ENCODE measurements at places on chromosomes 3 and 15.
A peak's percentile ranks its signal among the peaks of the same experiment; 100 is the strongest.

DNA sequence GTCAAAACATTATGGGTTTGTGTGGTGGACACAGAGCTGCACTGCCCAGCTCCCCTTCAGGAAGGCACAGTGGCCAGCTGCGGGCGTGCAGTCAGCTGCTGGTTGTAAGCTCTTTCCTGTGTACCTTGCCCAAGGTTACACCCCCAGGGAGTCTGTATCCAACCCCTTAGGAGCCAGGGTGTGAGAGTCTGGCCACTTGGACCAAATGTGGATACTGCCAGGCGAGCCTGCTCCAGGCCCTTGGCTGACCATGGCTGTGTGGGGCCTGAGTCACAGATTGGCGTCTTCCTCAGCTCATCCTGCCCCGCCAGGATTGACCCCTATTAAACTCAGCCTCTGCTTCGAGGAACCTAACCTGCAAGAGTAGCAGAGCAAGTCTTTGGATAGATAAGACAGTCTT, 56.9 kb downstream of the ABHD5 start:
- no peak for DNase-seq

DNA sequence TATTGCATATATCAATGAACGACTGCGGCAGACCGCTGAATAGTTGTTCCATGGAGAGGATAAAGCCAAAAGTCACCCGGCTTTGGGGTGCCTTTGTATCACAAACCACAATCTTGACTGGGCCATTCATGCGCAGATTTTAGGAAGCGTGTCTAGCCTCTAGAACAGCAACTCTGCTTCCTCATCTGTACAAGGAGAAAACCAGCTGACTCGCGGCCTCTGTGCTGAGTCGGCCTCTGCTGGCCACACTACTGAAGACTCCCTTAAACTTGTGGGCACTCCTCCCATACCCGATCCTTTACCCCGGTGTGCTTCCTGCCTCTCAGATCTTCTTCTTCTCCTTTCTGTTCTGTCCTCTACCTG, 872 bp downstream of the DLEC1 start:
- DNase-seq, result no peak

- DNase-seq, result no peak
Observed at GRCh38 chr15:81084716-81085115, 49.4 kb upstream of the CFAP161 start.

GRCh38 chr3:140416666-140417065, 261.2 kb upstream of the TRIM42 start:
- no peak for DNase-seq

DNA sequence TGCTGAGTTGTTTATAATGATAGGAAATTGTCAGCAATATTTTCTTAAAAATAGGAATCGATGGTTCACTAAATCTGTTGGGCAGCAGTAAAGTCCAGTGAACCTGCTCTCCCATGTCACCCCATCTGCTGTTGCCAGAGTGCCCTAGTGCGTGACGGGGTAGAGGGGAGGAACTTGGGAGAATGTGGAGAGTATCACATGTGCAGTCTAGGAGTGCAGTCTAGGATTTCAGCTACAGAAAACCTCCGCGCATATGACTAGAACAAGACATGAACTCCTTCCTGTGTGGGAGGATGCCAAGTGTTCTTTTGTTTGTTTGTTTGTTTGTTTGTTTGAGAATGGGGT, 74.6 kb upstream of the ACAD9 start:
- peak; percentile 82 for DNase-seq

DNA sequence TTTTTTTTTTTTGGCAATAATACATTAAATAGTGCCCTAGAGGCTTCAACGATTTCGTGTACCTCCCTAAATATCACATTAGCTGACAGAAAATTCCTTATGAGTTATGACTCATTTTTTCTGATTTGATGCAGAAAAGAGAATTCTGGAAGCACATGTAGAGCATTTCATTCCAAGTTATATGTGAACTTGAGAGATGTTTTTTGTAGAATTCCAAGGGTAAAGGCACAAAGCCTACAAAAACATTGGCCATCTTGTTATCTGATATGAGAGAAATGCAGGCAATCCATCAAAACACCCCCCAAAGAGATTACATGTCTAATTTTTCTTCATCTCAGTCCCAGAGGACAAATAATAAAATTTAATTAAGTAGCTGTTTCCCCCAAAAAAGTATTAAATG, 6.7 kb upstream of the PFN2 start:
- no peak for DNase-seq

DNA sequence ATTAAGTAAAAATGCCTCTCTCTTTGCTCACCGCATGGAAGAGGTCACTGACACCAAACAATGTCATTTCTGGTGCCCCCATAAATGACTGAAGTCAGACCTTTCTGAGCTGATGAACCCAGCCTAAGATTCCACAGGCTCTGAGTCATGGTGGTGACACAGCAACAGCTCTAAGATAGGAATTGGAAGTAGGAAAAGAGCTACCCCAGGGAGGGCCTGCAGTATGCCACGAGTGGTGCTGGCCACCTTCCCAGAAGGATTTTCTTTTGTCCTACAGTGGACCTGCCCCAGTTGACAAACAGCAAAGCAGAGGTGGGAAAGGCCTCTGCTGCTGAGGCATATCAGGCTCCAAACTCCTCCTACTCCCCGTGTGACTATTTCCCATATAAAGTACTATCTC, 208.1 kb downstream of the MINAR1 start:
- no peak for DNase-seq

- no peak for DNase-seq
Observed at GRCh38 chr3:38127611-38128302, 9.2 kb downstream of the ACAA1 start.

DNA sequence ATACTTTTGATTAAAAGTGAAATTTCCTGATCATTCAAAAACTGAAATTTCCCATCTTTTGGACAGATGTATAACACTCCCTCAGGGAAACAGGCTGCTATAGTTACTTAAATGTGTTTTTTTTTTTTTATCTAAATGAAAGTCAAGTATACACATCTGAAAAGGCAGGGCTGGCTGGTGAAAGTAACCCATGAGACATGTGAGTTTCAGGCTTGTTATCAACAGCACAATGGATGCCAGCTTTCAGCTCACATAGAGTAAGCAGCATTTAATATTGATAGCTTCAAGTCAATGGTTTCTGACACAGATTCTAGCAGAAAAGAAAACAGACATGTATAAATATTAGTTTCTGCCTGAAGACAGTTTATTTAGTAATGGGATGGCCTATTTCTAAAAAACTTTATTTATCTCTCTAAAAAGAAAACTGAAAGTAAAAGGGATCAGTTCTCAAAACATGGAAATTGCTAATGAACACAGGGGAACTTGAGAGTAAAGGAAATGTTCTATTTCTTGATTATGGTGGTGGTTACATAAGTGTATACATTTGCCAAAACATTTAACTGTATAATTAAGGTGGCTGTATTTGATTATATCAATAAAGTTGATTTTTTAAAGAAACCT, 89.7 kb upstream of the CMC1 start:
- DNase-seq, result no peak

GRCh38 chr3:61771976-61772375, 210.6 kb downstream of the PTPRG start:
- no peak for DNase-seq

GRCh38 chr3:41007399-41007798, 191.9 kb upstream of the CTNNB1 start:
- no peak for DNase-seq

GRCh38 chr3:25904206-25904605, 114.3 kb downstream of the OXSM start:
- DNase-seq, result no peak

DNA sequence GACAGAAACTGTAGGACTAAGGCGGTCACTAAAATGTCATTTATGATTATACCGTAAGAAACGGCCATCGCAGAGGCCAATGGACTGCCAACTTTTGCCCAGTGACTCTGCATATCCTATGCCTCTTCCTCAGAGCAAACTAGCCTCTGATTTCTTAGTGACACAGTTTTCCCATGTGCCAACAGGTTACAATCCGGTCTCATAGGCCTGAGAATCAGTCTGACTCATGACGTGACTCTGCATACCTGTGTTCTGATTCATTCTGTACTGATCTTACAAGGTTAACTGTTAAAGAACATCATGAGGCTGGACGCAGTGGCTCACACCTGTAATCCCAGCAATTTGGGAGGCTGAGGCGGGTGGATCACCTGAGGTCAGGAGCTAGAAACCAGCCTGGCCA, 17.8 kb downstream of the RUBCN start:
- DNase-seq, result no peak

- no peak for DNase-seq
Observed at GRCh38 chr3:44114142-44114541, 127.5 kb upstream of the TOPAZ1 start.

DNA sequence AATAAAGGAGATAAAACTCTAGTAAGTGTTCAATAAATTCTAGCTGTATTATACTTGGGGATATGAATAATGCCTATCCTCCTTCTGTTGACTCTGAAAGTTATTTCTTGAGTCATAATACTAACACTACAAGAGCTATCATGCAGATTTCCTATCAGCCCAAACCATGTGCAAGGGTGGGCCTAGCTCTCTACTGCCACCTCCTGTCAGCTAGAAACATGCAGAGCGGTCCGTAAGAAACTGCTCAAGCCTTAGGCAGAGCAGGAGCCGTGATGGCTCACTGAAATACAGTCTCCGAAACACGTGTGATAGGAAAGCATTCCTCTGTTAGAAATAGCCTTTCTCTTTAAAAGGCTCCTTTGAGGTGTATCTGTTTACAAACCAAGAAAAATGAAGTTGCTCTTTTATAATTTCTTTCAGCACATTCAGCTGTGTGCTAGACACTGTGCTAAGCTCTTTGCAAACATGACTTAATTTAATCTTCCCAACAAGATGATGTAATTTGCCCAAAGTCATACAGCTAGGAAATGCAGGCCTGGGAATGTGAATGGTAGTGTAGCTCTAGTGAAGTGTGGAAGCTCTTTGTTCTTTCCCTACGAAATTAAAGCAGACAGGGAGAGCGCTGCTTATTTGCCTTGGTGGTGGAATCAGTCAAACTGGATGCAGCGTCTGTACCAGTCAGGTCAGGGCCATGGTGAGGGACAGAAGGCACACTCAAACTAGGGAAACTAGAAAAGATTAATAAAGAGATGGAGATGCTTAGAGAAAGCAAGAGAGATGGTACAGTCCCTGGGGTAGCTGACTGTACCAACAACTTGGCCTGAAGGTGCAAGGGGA, 43.1 kb downstream of the MTHFS start:
- DNase-seq, result peak; percentile 67

- no peak for DNase-seq
Observed at GRCh38 chr3:45546716-45547701, 47.5 kb upstream of the LIMD1 start.

GRCh38 chr3:123939706-123940105, 21.3 kb downstream of the CCDC14 start:
- DNase-seq, result no peak

DNA sequence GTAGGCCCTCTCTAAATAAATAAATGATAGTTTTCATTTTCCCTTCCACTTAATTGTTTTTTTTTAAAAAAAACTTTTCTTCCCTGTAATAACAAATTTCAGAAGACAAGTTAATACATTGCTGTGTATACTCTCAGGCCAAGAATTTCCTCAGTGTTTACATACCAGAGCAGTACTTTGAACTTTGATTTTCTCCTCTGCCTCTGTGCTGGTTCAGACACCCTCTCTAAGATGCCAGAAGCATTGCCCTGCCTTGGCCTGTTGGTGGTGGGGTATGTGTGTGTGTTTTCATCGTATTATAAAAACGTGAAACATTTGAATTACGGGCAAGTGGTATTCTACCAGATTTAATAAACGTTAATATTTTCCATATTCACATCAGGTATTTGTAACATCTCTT, 70.1 kb downstream of the SMAD3 start:
- DNase-seq, result no peak

- DNase-seq, result no peak
Observed at GRCh38 chr15:25544076-25544475, 105.3 kb upstream of the UBE3A start.

DNA sequence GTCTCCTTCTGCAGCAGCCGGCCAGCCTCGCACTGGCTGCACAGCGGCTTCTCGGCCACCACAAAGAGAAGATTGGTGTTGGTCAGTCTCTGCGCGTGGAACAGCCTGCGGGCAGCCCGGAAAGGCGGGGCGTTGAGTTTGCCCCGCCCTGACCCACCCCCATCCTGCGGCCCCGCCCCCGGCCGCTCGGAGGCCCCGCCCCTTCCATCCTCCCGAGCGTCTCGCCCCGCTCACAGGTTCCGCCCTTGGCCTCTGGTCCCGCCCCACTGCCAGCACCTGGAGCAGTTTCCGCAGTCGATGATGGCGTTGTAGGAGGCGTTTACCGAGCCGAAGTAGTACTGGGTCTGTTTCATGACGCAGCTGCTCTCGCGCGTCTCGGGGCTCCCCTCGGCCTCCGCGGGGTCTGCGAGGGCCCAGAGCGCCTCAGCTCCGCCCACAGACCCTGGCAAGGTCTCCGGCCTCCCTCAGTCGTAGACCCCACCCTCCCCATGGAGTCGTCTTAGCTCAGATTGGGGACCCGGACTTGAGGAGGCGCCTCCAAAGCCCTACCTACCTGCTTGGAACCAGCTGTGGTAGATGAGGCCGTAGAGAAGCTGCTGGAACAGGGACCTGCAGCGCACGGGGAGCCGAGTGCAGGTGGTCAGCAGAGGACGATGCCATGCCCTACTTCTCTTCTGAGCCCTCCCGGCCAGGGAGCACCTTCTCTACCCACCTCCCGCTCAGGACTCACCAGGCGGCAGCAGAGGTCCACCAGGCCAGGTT, 5.9 kb upstream of the TMEM115 start:
- no peak for DNase-seq

- DNase-seq, result no peak
Observed at GRCh38 chr3:87227835-87228144, 681 bp downstream of the CHMP2B start.

GRCh38 chr3:190746531-190746930, 116.0 kb downstream of the GMNC start:
- DNase-seq, result no peak

DNA sequence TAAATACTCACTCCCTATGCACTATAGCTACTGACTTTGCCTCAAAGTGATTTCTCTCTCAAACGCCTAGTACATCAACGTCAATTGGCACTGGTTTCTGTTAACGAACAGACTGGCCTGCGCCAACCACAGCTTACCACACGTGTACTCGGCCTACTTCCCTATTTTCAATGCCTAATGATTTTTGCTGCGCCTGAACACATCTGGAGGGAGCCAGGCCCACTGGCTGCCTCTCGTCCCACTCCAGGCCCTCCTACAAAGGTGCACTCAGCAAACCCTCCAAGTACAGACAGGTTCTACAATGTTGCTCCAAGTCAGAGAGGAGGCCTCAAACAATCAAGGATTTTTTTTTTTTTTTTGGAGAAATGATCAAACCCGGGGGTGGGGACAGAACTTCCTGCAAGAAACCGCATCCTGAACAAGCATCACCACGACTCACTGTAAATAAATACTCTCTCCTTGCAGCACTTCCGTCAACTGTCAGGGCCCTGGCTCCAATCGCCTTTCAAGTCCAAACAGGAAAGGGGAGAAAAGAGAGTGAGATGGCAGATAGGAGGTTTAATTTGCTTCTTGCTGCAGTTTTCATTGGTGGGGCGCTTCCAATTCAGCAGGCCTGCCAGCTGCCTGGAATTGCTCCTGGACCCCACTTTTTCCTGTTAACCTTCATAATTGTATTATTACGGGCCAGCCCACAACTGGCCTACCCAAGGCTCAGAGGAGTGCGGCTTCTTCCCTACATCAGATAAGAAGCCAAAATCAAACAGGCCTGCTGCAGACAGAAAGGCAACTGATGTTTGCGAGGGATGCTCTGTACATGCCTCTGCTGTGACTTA, 139.3 kb downstream of the FOXP1 start:
- DNase-seq, result no peak

Measured in left kidney (tissue), 8 donors.